Mucosa of descending colon (tissue), 3 donors: ENCODE measurements at places on chromosomes 12 and 14. TPM values are rescaled to one million over a fixed set of nuclear protein-coding genes. Genes with fewer than 3 reads are reported as not detected.

LETMD1 gene
- 74.2 TPM for total RNA-seq

WNT5B gene
- 2.7 TPM for total RNA-seq

XPOT gene
- total RNA-seq = 18.3 TPM

MORN3 gene
- 0.17 TPM for total RNA-seq

SLC38A4 gene
- total RNA-seq = 18.6 TPM

MEG3 gene
- total RNA-seq = 13.8 TPM

HSPB8 gene
- total RNA-seq = 232 TPM

PPM1H gene
- 6.1 TPM for total RNA-seq

RSRC2 gene
- 57.3 TPM for total RNA-seq

KRT82 gene
- total RNA-seq = not detected

ANO2 gene
- 0.58 TPM for total RNA-seq

OR4N5 gene
- not detected for total RNA-seq

RASSF8 gene
- total RNA-seq = 109 TPM

PDZRN4 gene
- 2.0 TPM for total RNA-seq

ERP27 gene
- total RNA-seq = 5.6 TPM

RNASE3 gene
- not detected for total RNA-seq

MLXIP gene
- 201 TPM for total RNA-seq

BDKRB1 gene
- total RNA-seq = 6.1 TPM

ALKBH2 gene
- 7.5 TPM for total RNA-seq

YEATS4 gene
- total RNA-seq = 12.8 TPM

GPRC5D gene
- total RNA-seq = not detected

P2RX2 gene
- total RNA-seq = 0.32 TPM

OR4K14 gene
- not detected for total RNA-seq

OAS2 gene
- 4.6 TPM for total RNA-seq

RHOJ gene
- total RNA-seq = 6.4 TPM

PCED1B gene
- 2.2 TPM for total RNA-seq

MGP gene
- 42.9 TPM for total RNA-seq

OVCH1 gene
- total RNA-seq = not detected

HOXC10 gene
- not detected for total RNA-seq

ADAMTS20 gene
- not detected for total RNA-seq

GALNT16 gene
- total RNA-seq = 1.8 TPM

PIANP gene
- 2.9 TPM for total RNA-seq

PIWIL1 gene
- total RNA-seq = not detected
